ENCODE measurements at places on chromosomes 3 and 15.

- DNase-seq: no peak
Observed at GRCh38 chr3:63295806-63296205, 17.7 kb downstream of the SYNPR start.

DNA sequence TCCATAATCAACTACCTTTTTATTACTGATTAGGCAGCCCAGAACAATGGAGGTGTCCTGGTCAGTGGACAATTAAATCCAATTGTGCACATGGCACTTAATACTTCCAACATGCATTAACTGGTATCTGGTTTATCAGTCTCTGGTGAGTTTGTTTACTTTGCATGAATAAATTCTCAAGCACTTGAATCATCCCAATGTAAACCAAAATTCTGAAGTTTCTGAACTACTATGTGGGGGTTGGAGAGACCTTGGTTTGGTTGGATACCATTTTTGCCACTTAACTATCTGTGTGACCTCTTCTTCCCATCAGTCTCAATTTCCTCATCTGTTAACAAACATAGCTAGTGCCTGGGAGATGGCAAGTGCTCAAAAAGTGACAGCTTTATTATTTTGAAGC lies 70.5 kb upstream of the MAP4 start:
- no peak for DNase-seq

- no peak for DNase-seq
Observed at GRCh38 chr15:60299452-60300047, 98.2 kb downstream of the ANXA2 start.

- DNase-seq: no peak
Observed at GRCh38 chr15:98937413-98938104, 70.0 kb downstream of the PGPEP1L start.

DNA sequence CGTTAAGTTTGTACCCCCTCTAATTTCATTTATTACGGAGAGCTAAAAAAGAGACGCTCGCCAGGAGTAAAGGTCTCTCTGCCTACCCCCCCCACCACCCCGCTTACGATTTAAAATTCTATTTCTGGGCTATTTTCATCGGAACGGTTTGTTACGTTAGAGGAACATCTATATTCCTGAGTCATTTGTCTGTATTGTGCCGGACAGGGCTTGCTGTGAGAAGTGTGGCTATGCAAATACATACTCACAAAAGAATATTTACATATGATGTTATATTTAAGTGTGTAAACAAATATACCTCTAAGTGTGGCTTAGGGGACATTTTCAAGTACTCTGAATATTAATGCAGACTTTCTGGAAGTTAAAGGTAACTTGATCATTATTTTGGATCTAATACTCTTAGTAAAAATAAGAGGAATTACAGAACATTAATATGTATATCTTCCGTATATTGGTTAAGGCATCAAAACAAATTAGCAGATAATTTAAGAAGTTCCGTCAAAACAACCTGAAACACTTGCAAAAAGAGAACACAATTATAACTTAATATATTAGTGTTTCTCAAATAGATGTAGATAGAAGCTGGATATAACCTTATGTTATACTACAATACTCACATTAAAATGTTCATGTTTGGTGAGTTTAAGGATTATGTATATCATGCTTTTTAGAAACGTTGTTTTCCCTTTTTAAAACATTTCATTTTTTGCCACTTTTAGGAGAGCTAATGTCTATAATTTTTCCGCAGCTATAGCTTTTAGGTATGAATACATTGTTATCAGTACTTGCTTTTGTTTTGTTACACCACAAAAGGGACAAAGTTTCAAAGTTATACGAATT lies 1.6 kb upstream of the SHOX2 start:
- no peak for DNase-seq

GRCh38 chr15:94383041-94383440 lies 151.7 kb downstream of the MCTP2 start:
- DNase-seq: no peak

DNA sequence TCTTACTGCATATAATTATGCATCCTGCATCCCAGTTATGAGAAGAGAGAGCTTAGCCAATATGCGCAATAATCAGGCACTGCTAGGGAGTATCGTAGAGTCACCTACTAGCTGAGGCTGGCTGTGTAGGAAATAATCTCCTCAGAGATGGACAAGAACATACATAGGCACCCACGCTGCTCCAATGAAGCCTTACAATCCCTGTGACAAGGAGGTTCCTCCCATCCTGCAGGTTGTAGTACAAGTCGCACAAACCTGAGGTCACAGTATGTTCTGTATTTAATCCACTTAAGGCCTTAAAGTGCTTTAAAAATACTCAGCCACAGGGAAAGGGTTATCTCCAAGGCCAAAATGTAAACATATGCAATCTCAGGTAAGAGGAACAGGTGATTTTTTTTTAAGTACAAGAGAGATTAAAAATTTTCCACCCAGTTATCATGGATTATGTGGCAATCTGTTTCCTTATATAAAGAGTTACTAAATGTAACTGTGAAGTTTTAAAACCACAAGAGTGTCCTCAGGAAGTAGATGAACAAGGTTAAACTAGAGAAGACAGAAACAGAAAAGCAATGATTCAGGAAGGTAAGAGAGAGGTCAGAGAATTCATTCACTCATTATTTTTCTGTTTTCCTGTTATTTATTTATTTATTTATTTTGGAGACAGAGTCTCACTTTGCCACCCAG lies 7.5 kb upstream of the COLQ start:
- no peak for DNase-seq

DNA sequence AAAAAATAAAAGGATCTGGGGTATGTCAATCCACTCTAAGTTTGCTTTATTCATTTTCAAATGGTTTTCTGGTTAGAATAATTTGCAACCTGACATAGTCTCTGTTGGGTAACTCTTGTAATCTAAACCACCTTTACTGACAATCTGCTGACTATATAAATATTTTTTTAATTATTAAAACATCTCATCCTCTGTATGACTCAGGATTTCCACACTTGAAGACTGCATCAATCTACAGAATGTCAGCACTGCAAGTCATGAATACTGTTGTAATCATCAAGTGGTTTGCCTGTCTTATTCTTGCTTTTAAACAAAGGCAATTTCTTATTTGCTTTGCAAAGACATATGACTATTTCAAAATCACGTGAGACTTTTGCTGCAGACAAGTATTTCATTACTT lies 42.1 kb downstream of the VGLL3 start:
- DNase-seq: no peak

DNA sequence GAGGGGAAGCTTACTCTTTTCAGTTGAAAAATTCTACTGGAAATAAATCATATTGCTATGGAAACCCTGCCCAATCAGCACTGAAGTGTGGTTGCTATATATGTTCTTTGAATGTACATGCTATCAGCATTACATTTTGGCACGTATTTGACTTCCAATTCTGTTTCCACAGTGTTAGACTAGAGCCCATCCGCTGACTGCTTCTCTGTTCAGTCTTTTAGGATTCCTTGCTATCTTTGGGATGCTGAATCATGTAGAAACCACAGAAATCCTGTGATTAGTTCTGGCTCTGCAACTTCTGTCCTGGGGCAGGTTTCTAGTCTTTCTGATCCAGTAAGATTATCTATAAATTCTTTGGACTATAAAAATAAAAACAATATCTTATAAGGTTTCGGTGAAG lies 128.2 kb upstream of the SLC7A14 start:
- peak; percentile 93 for DNase-seq

DNA sequence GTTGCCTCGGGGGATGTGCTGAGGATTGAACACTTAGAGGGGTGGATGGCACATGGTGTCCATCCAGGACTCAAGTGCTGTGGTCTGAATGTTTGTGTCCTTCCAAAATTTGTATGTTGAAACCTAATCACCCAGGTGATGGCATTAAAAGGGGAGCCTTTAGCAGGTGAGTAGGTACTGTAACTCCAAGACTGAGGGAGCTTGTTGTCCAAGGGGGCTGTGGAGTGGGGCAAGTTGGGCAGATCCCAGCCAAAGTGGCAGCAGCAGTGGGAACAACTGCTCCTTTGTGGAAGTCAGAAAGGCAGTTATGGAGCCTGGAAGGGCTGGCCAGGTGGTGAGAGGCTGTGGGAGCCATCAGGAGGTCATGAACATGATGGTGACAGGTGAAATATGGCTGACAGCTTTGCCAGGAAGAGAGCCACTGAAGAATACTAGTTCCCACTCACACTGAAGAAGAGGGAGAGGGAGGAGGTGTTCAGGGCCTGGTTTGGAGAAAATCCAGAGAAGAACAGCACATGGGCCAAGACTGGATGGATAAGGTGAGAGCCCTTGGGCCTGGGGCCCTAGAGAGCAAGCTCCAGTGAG lies 385.6 kb downstream of the CACNA2D3 start:
- DNase-seq: no peak

DNA sequence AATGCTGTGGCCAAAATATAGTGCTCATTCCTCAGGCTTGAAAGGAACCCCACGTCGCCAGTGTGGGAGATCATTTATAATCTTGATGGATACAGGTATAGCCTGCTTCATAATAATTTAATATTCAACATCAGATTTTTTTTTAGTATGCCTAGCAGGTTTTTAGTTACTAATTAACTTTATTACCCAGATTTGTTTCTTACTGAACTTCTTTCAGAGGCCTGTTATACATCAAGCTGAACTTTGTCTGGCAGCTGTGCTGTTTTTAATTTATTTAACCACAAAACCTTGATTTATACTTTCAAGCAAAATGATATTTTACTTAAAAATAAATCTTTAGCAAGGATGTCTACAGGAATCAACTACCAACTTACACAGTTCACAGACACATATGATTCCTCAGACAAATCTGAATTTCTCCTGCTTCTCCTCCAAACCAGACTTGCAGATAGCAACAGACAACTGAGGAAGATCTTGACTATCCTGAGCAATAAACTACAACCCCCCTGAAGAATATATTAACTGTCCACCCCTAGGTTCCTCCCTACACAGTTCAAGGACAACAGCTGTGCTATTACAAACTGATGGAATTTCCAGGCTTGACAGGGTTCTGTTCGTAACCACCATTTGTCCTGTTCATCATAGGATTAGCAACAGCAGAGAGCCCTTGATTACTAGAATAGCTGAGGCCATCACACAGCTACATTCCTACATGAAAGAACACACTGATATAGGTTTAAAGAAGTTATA lies 610 bp downstream of the MAP4 start:
- peak; percentile 76 for DNase-seq

GRCh38 chr3:157159037-157159761 lies 748 bp downstream of the CCNL1 start:
- DNase-seq: peak; percentile 71

DNA sequence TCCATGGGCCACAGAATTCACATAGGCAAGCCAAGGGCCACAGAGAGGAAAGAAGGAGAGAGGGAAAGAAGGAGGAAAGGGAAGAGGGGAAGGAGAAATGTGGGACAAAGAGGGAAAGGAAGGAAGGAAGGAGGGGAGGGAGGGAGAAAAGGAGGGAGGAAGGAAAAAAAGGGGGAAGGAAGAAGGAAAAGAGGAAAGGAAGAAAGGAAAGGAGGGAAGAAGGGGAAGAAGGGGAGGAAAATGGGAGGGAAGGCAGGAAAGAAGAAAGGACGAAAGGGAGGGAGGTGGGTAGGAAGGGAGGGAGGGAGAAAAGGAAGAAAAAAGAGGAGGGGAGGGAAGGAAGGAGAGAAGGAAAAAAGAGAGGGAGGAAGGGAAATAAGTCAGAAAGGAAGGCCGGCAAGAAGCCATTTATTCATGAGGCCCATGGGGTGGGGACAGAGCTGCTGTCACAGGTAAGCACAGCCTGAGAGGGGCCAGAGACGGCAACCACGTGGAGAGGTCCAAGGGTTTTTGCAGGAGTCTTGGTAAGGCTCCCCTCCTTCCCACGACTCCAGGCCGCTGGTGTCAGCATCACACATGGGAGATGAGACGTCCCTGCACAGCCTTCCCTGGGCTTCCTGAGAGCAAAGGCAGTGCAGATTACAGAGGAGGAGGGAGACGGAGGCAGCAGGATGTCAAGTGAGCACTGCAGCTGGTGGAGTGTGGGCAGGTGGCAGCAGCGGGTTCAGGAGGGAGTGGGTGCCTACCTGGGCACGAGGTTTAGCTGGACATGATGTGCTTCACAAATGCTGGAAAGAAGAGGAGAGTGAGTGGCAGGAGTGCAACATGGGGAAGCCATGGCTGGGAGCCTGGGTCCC lies 5.5 kb downstream of the MYL3 start:
- no peak for DNase-seq

DNA sequence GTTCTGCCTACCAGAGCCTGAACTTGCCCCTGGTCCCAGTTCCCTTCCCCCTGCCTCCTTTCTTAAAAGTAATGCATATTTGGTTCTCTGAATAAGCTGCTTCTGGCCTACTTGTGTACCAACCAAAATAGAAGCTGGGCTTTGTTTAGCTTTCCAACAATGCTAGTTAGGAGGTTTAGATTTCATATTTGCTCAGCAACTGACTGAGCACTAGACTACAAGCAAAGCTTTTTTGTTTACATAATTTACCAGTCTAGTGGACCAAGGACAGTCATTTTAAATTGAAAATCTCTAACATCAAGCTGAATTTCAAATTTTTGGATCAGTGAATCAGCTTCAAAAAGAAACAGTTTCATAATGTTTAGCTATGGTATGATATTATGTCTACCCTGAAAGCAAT lies 331.2 kb downstream of the ULK4 start:
- no peak for DNase-seq

GRCh38 chr3:15159501-15160136 lies 46.4 kb upstream of the CAPN7 start:
- no peak for DNase-seq

DNA sequence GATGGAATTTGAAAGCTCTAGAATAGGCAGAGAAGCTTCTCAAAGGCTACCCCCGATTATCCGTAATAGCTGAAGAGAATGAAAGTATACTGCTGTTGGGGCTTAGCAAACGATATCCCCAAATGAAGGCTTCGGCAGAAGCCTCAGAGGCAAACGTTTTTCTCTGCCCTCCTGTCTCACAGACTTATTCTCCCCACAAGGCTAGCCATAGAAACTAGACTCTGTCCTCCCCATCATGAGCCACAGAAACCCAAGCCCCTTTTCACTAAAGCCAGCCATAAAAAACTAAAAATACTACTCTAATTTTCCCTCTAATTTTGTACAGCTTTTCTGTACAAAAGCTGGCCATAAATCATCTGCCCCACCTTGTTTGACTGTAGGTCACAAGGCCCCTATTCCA lies 413.4 kb upstream of the CFAP20DC start:
- DNase-seq: no peak

DNA sequence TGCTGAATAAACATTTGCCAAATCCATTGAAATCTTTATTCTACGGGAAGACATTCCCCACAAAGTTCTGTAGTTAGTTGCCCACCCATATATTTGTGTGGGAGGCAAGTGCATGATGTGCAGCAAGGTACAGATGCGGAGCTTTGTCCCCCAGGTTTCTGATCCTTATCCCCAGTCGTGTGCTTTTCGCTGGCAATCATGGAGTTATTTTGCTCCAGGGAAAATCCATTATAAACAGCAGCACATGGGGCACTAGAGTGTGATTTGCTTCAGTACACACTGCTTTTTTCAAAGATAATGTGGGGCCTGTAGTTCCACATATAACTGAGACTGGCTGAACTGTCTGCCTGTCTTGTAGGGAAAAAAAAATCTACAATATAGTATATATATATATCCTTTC lies 132.1 kb downstream of the FEZF2 start:
- DNase-seq: no peak

- DNase-seq: peak; percentile 35
Observed at GRCh38 chr3:188687389-188687788, 484.4 kb upstream of the TPRG1 start.

Data from umbilical cord (tissue), 2 donors.